Stimulated activated CD4-positive, alpha-beta T cell treated with anti-CD3 and anti-CD28 coated beads, Interleukin-15, amount 100 ng/mL, for 48 hours (primary cell): ENCODE measurements at places on chromosomes 6 and 20.

GRCh38 chr6:170584954-170585498 lies 589 bp upstream of the PDCD2 start:
- no peak for DNase-seq

DNA sequence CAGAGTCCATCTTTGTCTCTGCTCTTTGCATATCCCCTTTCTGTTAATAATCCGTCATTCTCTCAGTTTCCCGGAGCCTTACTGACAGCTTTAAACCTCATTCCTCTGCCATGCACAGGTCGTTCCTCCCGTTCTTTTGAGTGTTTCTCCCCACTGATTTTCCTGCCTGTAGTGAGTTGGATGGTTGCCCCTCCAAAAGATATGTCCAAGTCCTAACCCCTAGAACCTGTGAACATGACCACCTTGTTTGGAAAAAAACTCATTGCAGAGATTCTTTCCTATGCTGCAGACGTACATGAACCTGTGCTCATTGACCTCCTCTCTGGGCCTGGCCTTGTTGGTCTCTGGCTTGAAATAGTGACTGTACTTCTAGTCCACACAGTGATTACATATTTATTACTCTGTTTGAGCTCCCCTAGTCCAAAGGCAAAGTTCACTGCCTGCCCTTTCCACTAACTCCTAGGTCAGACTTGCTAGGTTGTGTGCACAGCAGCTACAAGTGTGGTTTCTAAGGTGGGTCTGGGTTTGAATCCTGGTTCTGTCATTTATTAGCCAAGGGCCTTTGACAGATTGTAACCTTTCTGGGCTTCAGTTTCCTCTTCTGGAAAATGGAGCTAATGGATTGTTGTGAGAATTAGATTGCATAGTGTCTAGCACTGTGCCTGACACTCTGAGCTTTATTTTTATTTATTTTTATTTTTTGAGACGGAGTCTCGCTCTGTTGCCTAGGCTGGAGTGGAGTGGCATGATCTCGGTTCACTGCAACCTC lies 29.3 kb downstream of the PPARD start:
- no peak for DNase-seq

DNA sequence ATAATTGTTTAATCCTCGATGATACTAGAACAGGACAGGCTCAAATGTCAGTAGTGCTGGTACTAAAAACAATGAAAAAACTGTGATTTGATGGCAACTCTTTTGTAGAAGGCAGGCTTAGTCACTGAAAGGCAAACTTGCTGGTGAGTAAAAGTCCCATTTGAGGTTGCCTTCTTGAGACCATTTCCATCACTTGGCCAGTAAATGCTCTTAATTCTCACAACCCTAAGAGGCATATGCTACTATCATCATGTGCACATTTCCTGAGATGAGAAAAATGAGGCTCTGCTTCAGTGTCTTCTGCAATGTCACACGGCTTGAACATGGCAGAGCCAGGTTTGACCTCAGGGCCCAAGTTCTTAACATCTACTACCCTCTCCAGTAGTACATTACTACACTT lies 9.9 kb downstream of the AKIRIN2 start:
- DNase-seq: no peak

DNA sequence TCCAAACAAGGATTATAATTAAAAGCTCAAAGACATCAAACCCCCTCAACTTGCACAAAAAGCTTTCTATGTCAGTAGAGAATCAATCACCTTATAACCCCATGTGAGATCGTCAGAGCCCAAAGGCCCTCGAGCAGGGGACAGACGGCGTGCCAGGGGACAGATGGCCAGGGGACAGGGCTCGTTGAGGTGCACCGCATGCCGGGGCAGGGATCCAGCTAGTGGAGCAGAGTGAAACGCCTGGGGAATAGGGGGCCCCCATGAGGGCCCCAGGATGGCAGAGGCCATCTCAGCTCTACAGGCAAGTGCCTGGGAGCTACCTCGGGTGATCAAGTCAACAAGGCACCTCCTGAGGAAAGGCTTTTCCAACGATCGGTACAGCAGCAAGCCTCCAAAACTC lies 28.6 kb downstream of the DIDO1 start:
- no peak for DNase-seq

DNA sequence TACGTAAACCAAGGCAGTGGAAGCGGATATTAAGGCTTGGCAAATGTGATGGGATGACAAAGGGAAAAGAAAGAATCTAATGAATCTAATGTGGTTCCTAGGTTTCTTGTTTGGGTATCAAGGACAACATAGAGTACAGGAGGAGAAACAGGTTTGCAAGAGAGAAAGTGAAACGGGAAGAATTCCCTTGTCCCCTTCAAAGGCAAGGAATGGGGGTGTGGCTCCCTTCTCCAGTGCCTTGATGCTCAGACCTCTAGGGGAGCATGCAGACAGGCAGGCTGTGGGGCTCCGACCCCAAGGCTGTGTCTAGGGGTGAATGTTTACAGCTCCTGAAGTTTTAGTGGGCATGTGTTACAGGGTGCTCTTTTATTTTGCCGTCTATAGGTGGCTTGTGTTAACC lies 317.5 kb upstream of the HSF2 start:
- no peak for DNase-seq

- DNase-seq: no peak
Measured at GRCh38 chr20:36339646-36340592, 33.8 kb downstream of the DLGAP4 start.

DNA sequence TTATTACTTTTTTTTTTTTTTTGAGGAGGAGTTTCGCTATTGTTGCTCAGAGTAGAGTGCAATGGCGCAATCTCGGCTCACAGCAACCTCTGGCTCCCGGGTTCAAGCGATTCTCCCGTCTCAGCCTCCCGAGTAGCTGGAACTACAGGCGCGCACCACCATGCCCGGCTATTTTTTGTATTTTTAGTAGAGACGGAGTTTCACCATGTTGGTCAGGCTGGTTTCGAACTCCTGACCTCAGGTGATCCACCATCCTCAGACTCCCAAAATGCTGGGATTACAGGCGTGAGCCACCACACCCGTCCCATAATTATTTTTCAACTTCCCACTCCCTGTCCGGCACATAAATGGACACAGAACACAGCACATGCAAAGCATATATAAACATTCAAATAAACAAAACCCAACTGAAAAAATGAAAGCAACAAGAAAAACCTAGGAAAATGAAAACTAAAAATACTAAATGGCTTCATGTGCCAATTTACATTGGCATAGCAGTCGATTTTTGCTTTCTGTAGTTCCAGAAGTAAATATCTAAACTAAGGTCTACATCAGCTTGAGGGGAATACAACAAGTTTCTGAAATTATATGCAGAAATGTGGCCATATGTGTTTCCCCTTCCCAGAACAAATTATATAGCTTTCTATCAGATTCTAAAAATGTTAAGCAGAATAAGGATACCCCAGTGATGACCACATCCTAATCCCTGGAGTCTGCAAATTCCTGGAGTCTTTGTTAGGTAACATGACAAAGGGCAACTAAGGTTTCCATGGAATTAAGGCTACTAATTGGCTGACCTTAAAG lies 113.9 kb downstream of the HFE start:
- DNase-seq: no peak

DNA sequence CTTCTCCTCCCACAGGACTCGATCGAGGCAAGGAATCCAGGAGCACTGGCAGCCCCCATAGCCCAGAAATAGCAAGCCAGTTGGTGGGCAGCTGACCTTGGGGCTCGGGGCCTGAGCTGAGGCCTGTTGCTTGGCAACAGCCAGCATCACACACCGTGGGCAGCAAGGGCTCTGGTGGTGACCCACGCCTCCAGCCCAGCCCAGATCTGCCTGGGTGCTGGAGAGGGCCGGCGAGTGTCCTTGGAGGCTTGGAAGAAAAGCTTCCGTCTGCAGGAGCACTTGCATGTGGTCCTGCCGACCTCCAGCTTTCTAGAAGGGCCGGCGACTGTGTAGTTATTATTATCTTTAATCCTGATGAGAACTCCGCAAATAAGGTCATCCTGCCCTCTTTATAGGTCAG lies 67.3 kb downstream of the STK35 start:
- DNase-seq: no peak

DNA sequence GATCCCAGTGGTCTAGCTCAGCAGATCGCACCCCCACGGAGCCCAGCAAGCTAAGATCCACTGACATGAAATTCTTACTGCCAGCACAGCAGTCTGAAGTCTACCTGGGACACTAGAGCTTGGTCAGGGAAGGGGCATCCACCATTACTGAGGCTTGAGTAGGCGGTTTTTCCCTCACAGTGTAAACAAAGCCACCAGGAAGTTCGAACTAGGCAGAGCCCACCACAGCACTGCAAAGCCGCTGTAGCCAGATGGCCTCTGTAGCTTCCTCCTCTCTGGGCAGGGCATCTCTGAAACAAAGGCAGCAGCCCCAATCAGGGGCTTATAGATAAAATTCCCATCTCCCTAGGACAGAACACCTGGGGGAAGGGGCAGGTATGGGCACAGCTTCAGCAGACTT lies 18.8 kb downstream of the FRK start:
- DNase-seq: no peak

DNA sequence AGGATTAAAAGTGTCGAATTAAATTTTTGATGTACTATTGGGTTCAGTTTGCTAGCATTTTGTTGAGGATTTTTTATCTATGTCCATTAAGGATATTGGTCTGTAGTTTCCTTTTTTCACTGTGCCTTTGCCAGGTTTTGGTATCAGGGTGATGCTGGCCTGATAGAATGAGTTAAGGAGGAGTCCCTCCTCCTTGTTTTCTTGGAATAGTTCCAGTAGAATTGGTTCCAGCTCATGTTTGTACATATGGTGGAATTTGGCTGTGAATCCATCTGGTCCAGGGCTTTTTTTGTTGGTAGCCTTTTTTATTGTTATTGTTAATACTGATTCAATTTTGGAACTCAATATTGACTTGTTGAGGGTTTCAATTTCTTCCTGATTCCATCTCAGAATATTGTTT lies 141.8 kb downstream of the SIM1 start:
- DNase-seq: no peak

- DNase-seq: no peak
Measured at GRCh38 chr6:156943816-156944215, 166.6 kb downstream of the ARID1B start.

- DNase-seq: no peak
Measured at GRCh38 chr6:69086689-69087088, 451.6 kb downstream of the ADGRB3 start.

DNA sequence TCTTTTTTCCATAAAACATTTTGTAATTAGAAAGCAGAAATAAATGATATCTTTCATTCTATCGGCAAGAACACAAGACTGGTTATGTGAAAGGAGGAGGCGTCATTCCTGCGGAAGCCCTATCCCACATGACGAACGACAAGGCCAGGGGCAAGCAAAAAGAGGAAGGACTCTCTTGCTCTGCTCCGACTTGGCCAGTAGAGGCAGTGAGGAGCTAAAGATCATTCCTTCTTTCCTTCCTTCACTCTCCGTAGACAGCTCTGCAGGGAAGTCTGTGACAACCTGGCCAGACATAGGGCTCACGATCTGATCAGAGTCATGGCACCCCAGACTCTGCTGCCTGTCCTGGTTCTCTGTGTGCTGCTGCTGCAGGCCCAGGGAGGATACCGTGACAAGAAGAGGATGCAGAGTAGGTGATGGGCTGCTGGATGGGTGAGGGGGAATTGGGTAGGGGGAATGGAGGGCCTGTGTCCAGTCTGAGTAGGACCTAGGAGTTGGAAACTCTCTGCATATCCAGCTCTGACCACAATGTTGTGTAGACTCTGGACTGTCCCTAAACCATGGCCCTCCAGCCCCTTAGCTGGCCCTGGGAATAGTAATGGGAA lies at the start of gene WFDC10A:
TSS of gene WFDC10A (plus strand) at position 244 of the 605 bp plus-strand sequence. CDS start at position 319, 75 bp downstream.
- DNase-seq: peak; percentile 4

DNA sequence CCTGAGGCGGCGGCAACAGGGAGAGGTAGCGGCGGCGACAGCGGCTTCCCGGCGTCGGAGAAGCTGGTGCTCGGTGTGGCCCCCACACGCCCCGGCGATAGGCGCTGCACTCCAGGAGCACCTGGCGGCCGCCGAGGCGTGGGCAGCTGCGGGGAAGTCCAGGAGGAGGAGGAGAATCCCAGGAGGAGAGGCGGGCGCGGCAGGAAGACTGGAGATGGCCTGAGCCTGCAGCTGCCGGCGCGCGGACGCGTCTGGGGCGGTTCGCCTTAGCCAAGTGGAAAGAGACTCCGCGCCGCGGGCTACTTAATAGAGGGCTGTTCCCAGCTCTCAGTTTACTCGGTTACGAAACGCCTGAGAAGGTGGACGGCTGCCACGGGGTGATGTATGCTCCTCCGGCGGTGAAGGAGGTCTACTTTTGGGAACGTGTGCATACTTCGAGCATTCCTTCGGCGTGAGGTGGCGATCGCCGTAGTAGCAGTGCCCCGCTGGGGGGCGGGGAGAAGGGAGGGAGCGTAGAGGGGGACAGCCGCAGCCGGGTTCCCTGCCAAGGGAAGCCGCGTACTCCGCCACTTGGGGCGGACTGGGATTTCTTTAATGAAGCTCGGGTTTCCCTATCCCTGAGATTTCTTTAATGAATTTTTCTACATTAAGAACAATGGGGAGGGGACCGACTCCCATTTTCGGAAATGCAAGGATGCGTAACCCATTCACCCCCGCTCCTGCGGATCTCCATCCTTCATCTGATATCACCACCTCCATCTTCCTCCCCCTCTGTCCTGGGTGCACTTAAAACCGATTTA lies at the start of gene COL12A1:
TSS of gene COL12A1 (minus strand) at position 278 of the 800 bp plus-strand sequence. CDS start 3,261 bp downstream, outside the sequence.
- no peak for DNase-seq

GRCh38 chr20:32655903-32656512 lies 17.7 kb downstream of the C20orf203 start:
- no peak for DNase-seq

DNA sequence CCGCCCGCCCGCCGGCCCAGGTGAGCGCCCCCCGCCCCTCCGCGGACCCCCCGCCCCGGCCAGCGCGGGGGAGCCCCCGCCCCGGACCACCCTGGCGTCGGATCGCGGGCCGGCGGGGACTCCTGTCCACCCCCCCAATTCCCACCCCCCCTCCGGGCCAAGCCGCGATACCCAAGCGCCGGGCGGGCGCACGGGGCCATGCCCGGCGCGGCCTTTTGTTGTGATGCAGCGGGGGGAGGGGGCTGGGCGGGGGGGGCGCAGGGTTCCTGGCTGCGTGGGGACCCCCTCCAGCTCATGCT lies 245 bp downstream of the SRC start:
- DNase-seq: no peak

DNA sequence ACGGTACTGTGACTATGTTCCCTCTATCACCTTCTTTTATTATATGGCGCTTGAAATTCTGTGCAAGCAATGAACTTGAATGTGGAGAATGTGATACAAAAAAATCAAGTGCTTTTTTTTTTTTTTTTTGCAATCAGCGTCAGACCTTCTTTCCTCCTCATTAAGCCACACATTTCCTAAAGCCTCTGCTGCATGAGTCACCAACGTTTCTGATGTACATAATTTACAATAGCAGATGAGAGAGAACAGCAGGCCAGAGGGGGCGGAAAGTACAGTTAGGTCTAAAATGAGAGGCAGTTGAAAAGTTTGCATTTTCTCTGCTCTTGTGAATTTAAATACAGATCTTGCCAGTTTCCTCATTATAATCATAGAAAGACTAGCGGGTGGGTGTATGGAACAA lies 114.6 kb upstream of the RIPOR2 start:
- DNase-seq: peak; percentile 38

- no peak for DNase-seq
Measured at GRCh38 chr20:45581702-45582101, 2.6 kb upstream of the WFDC8 start.

DNA sequence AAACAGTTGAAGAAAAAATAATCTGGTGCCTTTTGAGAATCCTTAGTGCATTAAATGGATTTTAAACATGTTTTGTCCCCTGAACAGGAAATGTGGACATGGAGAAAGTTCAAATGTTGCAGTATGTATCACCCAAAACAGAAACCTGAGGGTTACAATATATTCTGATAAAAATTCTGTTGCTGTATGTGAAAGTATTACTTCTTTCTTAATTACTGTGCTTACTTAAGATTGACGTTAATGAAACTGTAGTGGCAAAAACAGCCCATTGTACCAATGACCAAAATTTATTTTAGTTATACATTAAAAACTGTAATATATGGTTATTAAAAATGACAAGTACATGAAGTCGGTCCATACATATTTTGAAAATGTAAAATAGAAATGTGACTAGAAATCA lies 100.6 kb downstream of the PRDM1 start:
- DNase-seq: no peak
